GM12878 (cell line): ENCODE measurements at places on chromosomes 7 and 10.

DNA sequence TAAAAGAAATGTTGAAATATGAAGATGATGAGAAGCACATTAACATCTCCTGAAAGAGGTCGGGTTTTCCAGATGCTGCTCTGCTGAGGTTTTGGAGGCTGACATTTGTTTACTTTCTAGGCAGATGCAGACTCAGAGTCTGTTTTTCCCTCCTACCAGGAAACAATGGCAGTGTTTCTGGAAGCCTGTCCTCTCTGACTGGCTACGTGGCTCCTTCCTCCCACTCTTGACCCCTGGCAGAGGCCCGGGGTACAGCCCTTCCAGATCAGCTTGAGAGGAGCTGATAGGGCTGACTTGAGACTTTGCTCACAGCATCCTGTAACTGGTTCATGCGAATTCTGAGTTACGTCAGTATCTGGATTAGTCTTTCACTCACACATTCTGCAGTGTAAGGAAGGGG lies 41.1 kb upstream of the IL15RA start:
- no peaks in the 10 kb centered on the region for H3K36me3 ChIP-seq
- H3K27ac ChIP-seq, result no peak overlapping the region
- no peaks in the 10 kb centered on the region for H3K4me1 ChIP-seq
- DNase-seq, result no peak
- H3K27me3 ChIP-seq, result no peaks in the 10 kb centered on the region

DNA sequence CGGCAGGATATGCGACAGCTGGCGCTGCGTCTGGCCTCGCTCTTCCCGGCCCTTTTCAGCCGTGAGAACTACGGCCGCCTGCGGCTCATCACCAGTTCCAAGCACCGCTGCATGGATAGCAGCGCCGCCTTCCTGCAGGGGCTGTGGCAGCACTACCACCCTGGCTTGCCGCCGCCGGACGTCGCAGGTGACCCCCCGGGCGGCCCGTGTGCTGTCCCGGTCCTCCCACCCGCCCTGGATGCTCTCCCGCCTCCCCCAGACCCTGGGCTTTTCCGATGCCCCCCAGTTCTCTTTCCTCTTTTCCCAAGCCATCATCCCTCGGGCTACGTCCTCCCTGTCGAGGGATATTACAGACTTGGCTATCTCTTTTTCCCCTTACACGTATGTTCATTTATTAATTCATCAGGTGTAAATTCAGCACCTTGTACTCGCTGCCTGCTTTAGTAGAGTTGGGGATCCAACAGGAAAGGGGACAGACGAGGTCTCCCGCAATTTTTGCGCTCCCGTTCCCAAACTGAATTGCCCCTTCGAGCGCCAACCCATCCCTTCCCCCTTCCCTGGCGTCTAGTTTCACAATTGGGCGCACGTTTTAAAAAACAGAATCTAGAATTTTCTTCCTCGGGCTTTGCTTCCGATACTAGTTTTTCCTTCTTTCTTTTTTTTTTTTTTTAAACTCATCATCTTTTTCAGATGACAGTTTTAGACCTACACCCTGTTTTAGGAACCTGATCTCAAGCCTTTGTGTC lies 846 bp downstream of the MINPP1 start:
- no peaks in the 10 kb centered on the region for H3K4me1 ChIP-seq
- no peaks in the 10 kb centered on the region for H3K27me3 ChIP-seq
- peak overlapping the region; percentile 35 for H3K27ac ChIP-seq
- DNase-seq, result no peak
- H3K36me3 ChIP-seq, result no peaks in the 10 kb centered on the region

DNA sequence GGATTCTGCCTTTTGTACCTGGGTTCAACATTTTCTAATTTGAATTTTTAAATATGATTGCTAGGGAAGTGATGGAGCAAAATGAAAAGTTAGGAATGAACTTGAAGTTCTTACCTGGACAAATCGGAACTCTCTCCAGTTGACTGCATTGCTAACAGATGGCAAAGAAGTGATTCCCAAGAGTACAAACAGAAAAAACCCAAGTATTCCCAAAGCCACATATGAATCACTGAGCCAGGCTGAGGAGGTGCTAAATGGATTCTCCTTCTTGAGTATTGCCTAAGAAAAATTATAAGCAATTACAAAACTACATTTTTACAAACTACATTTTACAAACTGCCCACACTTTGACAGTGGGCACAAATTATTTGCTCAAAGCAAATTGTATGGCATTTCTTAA lies 25.9 kb downstream of the STEAP4 start:
- no peaks in the 10 kb centered on the region for H3K36me3 ChIP-seq
- H3K4me3 ChIP-seq, result no peak overlapping the region
- no peak for DNase-seq
- H3K4me1 ChIP-seq, result no peaks in the 10 kb centered on the region
- no peak overlapping the region for H3K27ac ChIP-seq

DNA sequence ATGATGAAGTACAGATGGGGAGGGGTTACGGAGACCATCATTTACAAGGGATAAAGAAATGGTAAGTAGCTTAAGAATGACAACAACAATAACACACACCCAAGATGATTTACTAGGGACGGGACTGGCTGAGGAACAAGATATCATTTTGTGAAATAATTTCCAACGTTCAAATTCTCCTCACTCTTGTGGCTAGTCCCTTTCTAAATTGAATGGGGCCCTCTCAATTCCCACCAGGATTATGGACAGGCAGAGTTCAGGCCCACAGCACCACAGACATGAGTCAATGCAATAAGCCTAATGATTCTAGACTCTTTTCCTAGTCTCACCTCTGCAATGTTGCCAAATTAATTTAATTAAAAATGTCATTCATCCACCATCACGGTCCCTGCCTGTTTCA lies 448.1 kb downstream of the KCNMA1 start:
- H3K36me3 ChIP-seq, result no peaks in the 10 kb centered on the region
- no peak for DNase-seq
- H3K27me3 ChIP-seq, result no peaks in the 10 kb centered on the region
- H3K4me3 ChIP-seq, result no peak overlapping the region
- no peaks in the 10 kb centered on the region for H3K4me1 ChIP-seq
- H3K27ac ChIP-seq, result no peak overlapping the region
